ENCODE measurements at places on chromosomes 3 and 15. TPM values are rescaled to one million over a fixed set of nuclear protein-coding genes. Genes with fewer than 3 reads are reported as not detected.

- H3K4me3 ChIP-seq = no peak overlapping the region
- peaks cover 7% of the 10 kb centered on the region for H3K27me3 ChIP-seq
- H3K4me1 ChIP-seq = peaks cover 20% of the 10 kb centered on the region
- peak overlapping the region; percentile 43 for H3K27ac ChIP-seq
Measured at GRCh38 chr3:114294940-114295480, 1.2 kb downstream of the TIGIT start.

DNA sequence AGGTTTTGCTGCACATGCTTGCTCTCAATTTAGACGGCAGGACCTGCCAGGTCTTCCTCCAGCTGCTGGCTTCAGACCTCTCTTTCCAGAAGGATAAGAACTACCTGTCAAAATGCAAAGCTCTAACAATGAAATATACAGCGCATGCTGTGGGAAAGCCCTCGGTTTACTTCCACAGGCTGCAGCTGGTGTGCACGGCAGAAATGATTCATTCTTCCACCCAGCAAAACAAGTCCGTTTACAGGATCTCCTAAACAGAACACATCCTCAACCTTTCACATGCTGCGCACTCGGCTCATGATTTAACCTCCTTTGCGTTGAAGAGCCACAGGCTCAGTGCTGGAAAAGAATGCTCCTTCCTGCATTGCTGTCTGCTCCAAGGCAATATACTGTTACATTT is 92.4 kb upstream of the WNT5A start:
- H3K36me3 ChIP-seq = no peaks in the 10 kb centered on the region
- H3K4me1 ChIP-seq = no peaks in the 10 kb centered on the region
- no peak overlapping the region for H3K27ac ChIP-seq
- no peak for DNase-seq

The ARHGEF26 gene
- polyA plus RNA-seq = 0.13 TPM

- H3K4me1 ChIP-seq = no peaks in the 10 kb centered on the region
- DNase-seq = no peak
- H3K27me3 ChIP-seq = peaks cover 13% of the 10 kb centered on the region
- H3K36me3 ChIP-seq = no peaks in the 10 kb centered on the region
- H3K27ac ChIP-seq = no peak overlapping the region
Measured at GRCh38 chr15:69537901-69538300, 85.3 kb downstream of the RPLP1 start.

- no peaks in the 10 kb centered on the region for H3K36me3 ChIP-seq
- DNase-seq = no peak
- H3K4me1 ChIP-seq = no peaks in the 10 kb centered on the region
- peaks cover 14% of the 10 kb centered on the region for H3K27me3 ChIP-seq
- no peak overlapping the region for H3K27ac ChIP-seq
Measured at GRCh38 chr3:184647405-184647936, 64.4 kb downstream of the MAGEF1 start.

DNA sequence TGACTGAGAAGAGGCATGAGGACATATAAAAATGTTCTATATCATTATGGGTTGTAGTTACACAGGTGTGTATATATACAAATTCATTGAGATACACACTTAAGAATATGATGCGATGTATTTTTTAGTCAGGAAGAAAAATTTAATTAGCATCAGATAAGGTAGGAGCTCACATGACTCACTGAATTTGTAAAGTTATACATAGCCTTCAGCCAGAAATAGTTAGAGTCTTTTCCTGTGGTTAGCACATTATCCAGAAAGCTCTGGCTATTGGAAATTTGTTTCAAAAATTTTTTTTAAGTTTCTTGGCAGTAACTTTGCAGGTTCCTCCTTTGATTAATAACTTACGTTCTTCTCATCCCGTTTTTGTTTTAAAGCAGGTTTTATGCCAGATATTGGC is 88.6 kb downstream of the STT3B start:
- DNase-seq = no peak
- H3K4me1 ChIP-seq = peaks cover 22% of the 10 kb centered on the region
- H3K27me3 ChIP-seq = no peaks in the 10 kb centered on the region
- H3K36me3 ChIP-seq = peaks cover 19% of the 10 kb centered on the region

DNA sequence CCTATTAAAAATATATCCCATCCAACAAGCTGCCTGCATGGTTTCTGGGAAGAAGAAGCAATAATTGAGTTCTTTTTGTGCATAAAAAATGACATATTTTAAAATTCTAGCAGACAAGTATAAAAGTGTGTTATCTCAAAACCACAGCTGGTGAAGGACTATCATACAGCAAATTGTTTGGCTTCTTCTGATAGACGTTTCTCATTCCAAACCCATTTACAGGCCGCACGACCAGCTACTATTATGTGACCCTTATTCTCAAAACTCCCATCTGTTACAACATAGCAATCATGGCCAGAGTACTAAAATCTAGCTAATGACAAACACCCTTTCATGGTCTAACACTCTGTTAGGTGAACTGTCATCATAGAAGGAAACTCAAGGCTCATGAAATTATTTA is 21.7 kb downstream of the ETFA start:
- DNase-seq = no peak
- peaks cover 10% of the 10 kb centered on the region for H3K36me3 ChIP-seq
- H3K27me3 ChIP-seq = no peaks in the 10 kb centered on the region
- no peak overlapping the region for H3K4me3 ChIP-seq

The LMAN1L gene
- not detected for polyA plus RNA-seq

The TMEM212 gene
- polyA plus RNA-seq = not detected

- DNase-seq = no peak
- H3K4me1 ChIP-seq = no peaks in the 10 kb centered on the region
- no peaks in the 10 kb centered on the region for H3K36me3 ChIP-seq
- H3K4me3 ChIP-seq = no peak overlapping the region
- H3K27me3 ChIP-seq = peaks cover 10% of the 10 kb centered on the region
- no peak overlapping the region for H3K27ac ChIP-seq
Measured at GRCh38 chr3:149391960-149392359, 14.5 kb upstream of the TM4SF1 start.

DNA sequence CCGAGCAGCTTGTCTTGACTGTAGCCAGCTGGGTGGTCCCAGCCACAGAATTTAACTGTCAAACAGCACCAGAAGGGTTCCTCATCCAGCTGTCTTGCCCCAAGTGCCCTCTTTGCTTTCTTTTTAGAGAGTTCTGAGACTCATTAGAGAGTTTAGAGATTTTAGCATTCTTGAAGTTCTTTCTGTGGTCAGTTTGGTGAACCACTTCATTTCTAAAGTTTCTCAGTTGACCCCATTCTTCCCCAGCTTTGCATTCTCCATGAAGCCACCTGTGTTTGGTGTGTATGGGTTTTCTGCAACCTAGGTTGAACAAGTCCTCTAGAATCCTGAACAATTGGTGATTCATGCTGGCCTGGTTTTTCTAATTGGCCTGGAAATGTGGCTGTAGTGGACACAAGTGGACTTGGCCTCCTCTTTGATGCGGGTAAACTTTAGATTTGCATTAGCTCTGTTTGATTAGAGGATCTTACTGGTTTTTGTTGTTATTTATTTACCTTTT is 33.7 kb downstream of the FLNB start:
- H3K36me3 ChIP-seq = no peaks in the 10 kb centered on the region
- no peak for DNase-seq

DNA sequence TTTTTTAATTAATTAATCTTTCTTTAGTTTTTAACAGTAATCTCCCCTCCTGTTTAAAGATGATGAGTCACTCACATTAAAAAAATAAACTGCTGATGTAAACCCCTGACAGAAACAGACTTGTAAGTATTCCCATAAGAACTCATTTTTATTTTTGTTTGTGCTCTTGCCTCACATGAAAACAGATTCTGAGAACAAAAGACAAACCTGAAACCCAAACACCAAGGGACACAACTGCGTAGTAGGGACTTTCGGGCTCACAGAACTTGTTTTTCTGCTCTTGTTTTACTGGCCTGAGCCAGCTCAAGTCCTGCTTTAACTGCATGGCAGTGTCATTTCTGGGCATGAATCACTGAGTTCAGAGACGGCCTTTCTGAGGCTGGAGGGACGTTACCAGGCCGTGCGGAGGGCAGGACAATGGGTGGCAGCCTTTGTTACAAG is 600.8 kb downstream of the FOXP1 start:
- peaks cover 32% of the 10 kb centered on the region for H3K36me3 ChIP-seq
- peak overlapping the region; percentile 75 for H3K27ac ChIP-seq
- DNase-seq = no peak
- peaks cover 4% of the 10 kb centered on the region for H3K4me1 ChIP-seq

The KCNMB2 gene
- not detected for polyA plus RNA-seq

The SLC22A13 gene
- not detected for polyA plus RNA-seq

The SNRPA1 gene
- 67.5 TPM for polyA plus RNA-seq

- no peak overlapping the region for H3K4me3 ChIP-seq
- H3K36me3 ChIP-seq = no peaks in the 10 kb centered on the region
- DNase-seq = no peak
- H3K27me3 ChIP-seq = no peaks in the 10 kb centered on the region
Measured at GRCh38 chr15:92617549-92618520, 37.7 kb downstream of the FAM174B start.

DNA sequence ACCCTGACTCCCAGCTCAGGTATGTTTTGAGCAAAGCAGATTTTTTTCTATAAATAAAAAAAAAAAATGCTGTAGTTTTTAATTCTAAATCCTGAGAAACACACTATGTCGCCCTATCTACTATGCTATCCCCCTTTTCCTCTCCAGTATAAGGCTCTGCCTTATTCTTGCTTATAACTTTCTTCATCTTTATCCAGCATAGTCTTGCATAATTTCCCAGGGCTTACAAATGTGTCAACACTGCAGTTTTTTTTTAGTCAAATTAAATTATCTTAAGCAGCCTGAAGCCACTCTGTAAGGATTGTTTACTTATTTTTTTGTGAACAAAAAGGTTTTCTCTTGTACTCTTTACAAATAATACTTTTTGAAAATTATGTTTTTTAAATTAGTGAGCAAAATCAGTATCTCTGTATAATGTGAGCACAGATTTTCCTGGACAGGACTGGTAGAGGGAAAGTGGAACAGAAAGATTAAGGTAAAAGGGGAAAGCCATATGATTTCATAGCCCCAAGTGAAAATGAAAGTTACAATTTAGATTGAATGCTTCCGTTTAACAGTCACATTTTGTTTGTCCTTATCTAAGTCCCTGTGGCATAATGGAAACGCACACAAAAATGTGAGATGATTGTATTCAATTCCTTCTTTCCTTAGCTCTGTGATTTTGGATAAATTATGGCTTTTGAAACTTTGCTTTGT is 5.6 kb upstream of the PYDC2 start:
- H3K36me3 ChIP-seq = peaks cover 12% of the 10 kb centered on the region
- H3K4me3 ChIP-seq = no peak overlapping the region
- no peak for DNase-seq
- H3K27ac ChIP-seq = no peak overlapping the region

The C3orf80 gene
- not detected for polyA plus RNA-seq

DNA sequence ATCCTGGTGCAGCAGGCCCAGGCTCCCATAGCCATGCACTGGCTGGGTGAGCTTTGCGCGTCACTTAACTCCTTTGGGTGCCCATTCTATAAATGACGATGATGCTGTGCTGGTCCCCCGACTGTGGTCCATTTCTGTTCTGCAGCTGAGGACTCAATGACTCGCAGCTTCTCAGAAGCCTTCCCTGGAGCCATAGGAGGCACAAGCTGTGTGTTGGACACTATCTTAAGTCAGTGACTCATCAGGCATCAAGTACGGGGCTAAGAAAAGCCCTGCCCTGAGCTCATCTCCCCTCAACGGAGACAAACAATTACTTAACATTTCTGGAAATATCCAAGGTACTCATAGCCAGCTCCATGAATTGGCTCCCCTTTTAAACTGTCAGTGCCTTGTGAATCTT is 13.8 kb upstream of the MUSTN1 start:
- peaks cover 5% of the 10 kb centered on the region for H3K4me1 ChIP-seq
- H3K36me3 ChIP-seq = no peaks in the 10 kb centered on the region
- no peak overlapping the region for H3K4me3 ChIP-seq
- H3K27me3 ChIP-seq = no peaks in the 10 kb centered on the region
- no peak for DNase-seq
- no peak overlapping the region for H3K27ac ChIP-seq

DNA sequence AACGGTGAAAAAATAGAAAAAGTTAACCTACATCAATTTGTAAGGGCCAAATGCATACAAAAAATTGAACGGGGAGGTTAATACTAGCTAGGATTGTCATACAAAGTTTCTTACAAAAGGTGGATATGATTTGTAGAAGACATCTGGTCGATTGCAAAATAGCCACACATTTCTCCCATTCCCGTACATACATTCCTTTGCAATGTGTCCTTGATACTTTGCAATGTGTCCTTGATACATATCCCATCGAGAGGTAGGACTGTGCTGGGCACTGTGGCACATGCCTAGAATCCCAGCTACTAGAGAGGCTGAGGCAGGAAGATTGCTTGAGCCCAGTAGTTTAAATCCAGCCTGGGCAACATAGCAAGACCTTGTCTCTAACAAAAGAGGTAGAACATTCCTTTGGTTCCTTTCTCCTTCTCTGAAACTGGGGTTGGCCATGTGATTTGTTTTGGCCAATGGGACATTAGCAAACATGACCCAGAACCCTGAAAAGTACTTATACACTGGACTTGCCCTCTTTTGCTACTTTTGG is 9.5 kb downstream of the TTBK2 start:
- no peak overlapping the region for H3K4me3 ChIP-seq
- DNase-seq = no peak
- peaks cover 29% of the 10 kb centered on the region for H3K4me1 ChIP-seq
- no peaks in the 10 kb centered on the region for H3K27me3 ChIP-seq
- no peaks in the 10 kb centered on the region for H3K36me3 ChIP-seq

Data from naive B cell (primary cell).